Esophagus mucosa (tissue), 1 donor: ENCODE measurements at places on chromosomes 3 and 15. TPM values are rescaled to one million over a fixed set of nuclear protein-coding genes. Genes with fewer than 3 reads are reported as not detected.
A peak's percentile ranks its signal among the peaks of the same experiment; 100 is the strongest.

GRCh38 chr3:50853936-50854335, 179.2 kb downstream of the DOCK3 start:
- ATAC-seq, result no peak

DNA sequence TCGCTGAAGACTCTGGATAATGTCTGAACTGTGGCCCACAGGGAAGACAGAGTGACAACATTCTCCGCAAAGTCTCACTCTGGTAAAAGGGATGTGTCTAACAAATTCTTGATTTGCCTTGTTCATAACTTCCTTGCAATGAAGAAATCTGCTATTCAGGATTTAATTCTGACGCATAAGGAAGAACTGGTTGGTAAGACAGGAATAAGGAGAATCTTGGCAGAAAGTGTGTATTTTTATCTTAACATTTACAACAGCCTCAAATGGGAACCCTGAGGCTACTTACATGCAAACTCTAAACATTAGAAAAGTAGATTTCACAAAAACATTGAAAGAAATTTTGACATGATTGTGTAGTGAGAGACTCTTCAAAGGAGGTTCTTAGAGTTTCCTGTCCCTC, 10.8 kb upstream of the PLD1 start:
- no peak for ATAC-seq

- ATAC-seq, result no peak
Observed at GRCh38 chr3:2262204-2262603, 163.5 kb downstream of the CNTN4 start.

GRCh38 chr3:186173224-186173815, 64.4 kb upstream of the ETV5 start:
- no peak for ATAC-seq

DNA sequence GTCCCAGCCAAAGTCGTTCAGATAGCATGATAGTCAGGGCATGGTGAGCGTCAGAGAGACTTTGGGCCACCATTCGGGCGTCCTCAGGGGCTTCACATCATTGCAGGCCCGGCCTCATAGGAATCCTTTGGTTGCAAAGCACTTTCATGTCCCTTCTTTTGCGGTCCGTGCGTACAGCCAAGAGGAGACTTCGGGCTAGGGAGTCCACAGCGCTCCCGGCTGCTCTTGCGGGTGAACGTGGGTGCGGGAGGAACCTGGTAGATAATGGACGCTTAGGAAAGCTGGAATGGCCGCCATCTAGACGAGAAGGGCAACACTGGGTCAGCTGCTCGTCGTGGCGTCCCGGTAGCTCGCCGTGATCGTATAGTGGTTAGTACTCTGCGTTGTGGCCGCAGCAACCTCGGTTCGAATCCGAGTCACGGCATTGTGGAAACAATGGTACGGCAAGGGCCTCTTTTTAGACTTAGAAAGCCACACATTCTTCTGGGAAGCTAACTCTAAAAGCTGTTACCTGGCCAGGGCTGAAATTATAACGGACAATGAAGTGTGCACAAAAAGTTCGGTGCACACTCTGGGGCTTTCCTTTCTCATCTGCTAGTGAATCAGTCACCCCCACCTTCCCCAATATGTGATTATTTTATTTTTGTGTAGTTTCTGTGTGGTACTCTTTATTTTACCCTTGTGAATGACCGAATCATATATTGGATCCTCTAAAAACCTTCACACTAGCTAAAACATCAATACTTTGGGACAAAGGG, 13.2 kb upstream of the SHF start:
- peak; percentile 49 for ATAC-seq

The ZNF621 gene
- 11.5 TPM for total RNA-seq

The CCNB2 gene
- 27.0 TPM for total RNA-seq

The SKOR1 gene
- total RNA-seq, result 0.08 TPM

The OR5K2 gene
- total RNA-seq, result not detected
